ENCODE measurements at places on chromosomes 2 and 18.

- no peak for DNase-seq
Measured at GRCh38 chr18:78972930-78973331, 6.7 kb upstream of the SALL3 start.

GRCh38 chr2:108908713-108909070 is 80.3 kb downstream of the EDAR start:
- no peak for DNase-seq

DNA sequence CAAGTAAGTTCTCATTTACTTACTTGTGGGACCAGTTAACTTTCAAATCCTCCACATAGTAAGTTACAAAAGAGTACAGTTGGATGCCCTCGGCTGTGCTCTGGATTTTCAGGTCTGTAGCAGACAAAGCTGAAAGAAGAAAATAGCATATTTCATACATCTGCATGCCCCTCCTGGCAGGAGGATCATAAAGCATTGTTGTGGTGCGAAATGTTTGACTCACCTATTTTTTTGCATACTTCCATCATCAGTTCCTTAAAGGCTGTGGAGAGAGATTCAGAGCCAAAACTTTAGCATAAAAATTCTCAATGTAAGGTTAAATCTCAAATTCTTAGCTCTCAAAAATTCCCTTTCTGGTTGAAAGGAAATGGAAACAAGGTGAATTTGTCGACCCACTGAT is 70.8 kb upstream of the LPIN2 start:
- no peak for DNase-seq

GRCh38 chr2:96142217-96143113 is 2.8 kb downstream of the DUSP2 start:
- no peak for DNase-seq

DNA sequence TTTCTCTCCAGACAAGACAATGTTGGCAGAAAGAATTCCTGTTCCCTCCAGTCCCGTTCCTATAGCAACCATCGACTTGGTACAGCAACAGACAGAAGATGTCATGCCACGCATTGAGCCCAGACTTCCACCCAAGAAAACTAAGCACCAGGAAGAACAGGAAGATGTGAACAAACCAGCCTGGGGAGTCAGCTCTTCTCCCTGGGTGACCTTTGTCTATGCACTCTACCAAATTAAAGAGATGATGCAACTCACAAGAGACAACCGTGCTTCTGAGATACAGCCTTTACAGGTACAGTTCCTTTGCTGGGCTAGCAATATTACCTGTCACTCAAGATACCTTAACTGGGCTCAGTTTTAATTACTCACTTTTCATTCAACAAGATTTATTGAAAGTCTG is 37.1 kb downstream of the NEMP2 start:
- DNase-seq = no peak

DNA sequence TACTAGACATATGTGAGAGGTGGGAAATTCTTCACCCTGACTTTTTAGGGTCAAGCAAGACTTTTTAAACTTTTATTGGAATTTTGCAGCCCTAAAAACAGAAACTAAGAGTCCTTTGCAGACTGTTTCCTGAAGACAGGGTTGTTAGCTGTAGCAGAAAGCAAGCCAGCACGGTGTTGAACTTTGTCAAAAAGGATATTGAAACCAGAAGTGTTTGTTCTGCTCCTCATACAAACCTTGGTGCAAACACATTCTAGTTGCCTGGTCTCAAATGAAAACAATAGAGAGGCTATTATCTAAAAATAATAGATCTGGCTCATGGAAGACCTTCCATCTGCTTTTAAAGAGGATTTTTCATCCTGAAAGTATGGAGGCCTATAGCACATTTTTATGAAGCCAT is 65.8 kb upstream of the IGFBP5 start:
- no peak for DNase-seq

GRCh38 chr2:207156451-207157161 is 9.1 kb downstream of the KLF7 start:
- DNase-seq = no peak

DNA sequence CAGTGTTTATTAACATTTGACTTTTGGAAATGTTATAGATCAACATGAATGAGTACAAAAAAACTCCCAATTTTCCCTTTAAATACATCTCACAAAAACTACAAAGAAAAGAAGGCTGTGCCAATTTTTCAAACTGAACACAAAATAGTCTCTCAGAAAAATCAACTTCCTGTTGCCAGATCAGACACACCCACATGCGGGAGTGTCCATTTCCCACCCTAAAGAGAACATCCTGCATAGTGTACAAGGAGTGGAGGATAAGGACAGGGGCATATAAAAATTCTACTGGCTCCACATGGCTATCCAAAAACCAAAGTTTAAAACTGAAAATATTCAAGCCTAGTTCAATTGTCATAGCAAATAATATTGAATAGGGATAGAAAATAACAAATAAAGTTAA is 165.3 kb downstream of the ATAD2B start:
- DNase-seq = no peak

DNA sequence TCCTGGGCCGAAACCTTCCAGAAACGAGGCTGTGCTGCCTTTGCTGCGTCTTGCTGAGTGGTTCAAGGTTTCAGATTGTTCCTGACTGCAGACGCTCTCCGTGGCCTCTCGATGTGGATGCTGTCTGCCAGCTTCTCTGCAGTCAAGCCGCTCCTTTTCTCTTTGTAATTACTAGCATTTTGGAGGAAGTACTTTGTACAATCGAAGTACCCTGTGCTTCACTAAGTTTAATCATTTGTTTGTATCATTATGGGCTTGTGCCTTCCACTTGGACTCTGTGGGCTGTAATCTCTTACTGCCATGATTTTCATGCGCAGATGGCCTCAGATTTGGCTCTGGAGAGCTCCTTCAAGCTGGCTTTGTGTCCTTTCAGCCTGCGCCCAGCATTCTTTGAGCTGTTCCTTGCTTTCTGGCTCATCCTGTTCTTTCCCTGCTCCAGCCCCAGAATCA is 49.3 kb downstream of the TRAF3IP1 start:
- no peak for DNase-seq

DNA sequence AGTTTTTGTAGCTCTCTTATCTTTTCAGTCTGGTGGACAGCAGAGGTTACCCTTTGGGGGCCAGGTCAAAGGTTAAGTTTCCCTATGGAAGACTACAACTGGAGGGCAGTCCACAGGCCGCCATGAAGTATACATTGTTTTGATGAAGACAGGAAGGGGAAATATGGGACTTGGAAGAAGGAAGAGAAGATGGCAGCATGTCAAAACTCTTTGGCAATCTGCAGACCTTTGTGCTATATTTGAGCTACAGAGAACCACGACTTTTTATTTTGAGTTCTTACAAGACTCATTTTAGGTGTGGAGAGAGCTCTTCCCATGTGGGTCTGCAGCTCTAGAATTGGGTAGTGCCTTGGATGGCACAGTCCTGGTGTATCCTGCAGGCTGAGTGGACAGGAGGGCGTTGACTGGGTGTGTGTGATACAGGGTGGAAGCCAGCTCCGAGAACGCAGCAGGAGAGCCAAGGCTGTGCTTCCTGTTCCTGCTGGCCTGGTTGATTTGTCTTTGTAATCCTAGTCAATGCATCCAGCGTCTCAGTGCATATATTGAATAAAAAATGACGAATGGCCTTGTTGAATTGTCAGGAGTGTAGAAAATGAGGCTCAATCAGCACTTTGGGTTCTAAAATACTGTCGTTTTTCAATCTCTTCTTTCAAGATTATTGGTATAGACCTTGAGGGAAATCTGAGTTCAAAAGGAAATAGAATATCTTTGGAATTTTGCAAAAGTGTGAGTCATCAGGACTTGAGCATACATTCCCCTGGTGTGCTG is 11.5 kb downstream of the ITGA6 start:
- DNase-seq = no peak

DNA sequence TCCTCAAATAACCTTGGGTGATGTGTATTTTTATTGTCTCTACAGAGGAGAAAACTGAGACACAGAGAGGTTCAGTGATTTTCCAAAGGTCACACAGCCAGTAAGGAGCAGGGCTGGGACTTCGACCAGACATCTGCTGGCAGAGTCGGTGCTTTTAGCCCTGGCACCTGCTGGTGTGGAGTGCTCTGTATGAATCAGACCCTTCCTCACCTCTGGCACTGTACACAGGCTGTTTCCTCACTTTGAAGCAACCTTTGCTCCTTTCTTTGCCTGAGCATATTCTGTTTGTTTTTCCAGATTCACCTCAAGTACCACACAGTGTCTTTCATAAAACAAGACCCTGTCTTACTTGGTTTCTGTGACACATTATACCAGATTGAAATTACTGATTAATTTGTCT is 107.9 kb downstream of the DPP10 start:
- no peak for DNase-seq

DNA sequence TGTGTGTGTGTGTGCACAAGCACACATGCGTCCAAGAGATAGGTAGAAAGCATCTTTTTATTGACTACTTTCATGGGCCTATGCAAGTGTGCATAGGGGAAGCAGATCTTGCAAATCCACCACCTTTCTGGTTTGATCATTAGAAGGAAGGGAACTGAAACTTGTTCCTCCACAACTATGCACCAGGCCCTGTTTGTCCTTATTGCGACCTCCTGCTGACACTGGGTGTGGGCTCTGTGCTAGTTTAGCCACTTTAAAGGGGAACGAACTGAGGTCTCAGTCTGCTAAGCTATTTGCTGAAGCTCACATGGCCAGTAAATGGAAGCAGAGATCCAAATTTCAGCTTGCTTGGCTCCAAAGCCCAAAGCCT is 32.1 kb upstream of the INSIG2 start:
- no peak for DNase-seq

DNA sequence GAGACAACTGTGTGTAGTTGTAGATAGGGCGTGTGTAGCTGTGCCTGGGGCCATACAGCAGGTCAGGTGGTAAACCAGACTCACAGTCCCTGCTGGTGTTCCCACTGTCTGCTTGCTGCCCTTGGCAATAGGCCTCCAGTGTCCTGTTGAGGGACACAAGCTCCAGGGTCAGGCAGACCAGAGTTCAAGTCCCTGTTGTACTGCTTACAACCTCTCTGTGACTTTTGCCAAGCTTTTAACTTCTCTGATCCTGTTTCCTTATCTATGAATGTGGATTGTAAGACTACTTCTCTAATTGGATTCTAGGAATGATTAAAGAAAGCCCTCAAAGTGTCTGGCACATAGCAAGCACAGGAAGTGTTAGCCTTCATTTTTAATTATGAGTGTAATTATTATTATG is 68.6 kb downstream of the MERTK start:
- DNase-seq = no peak

- no peak for DNase-seq
Measured at GRCh38 chr2:239024226-239024625, 176.3 kb downstream of the TWIST2 start.

DNA sequence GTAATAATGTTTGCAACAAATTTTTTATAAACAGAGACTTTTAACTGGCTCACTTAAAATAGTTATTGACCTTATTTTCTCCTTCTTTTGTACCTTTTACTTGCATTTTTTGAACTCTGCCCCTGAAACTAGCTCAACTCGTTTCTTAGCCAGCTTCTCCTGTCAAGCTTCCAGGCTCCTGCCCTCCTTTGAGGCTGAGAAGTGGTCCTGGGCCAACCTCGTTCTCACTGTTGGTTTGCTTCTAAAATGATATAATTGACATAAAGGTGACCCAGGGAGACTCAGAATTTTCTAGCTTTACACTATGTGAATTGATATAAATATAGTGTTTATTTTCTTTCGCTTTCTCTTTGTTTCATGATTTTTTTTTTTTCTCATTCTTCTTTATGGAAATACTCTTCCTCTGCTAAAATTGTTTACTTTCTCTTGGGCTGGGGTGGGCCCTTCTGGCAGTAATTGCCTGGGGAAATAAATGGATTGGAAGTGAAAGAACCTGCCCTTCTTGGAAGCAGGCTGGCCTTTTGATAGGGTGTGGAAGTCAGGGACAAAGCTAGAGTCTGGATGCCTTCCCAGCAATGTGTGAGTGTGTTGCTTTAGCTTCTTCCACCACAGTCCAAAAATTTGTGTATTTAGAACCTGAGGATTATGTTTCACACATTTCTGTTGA is 30.7 kb downstream of the GPD2 start:
- no peak for DNase-seq

DNA sequence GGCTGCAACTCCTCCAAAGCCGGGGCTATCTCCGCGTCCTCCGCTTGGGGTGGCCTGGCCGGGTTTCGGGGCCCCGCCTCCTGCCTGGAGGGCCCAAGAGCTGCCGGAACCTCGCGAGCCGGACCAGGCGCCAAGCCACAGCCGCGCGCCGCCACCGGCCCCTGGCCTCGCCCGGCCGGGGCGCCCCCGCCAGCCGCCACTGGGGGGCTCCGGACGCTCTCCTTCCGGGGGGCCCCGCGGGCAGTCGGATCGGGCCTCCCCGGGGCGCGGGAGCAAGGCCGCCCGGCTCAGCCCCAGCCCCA is 17.4 kb upstream of the HAAO start:
- DNase-seq = no peak

DNA sequence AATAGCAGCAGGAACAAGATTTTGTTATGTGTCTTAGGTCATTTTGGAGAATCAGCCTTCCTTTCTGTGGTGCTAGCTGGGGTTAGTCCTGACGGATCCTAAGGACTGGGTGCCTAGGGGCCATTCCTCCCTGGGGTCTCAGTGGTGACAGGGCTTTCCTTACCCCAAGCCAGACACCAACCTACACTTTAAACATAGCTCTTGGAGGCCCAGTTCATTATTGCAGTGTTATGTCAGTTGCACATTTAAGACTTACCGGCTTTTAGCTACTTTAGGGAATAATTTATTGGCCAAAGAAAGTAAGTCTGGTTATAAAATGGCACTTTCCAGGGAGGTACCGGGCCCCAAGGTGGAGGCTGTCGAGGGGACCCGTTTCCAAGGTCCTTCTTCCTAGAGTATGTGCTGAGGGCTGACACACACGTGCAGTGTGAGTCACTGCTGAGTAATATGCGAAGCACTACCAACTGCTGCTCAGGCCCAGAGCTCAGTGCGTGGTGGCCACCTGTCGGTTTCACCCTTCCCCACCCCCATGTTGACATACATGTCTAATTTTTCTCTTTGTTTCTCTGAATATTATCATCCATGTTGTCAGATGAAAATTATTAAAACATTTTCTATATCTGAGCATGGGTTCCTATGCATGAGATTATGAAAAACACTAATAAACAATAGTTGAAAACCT is 37.0 kb upstream of the GRHL1 start:
- peak; percentile 30 for DNase-seq

- no peak for DNase-seq
Measured at GRCh38 chr2:4684921-4685320, 981.5 kb downstream of the DCDC2C start.

- no peak for DNase-seq
Measured at GRCh38 chr2:32773448-32773808, 145.6 kb downstream of the TTC27 start.

DNA sequence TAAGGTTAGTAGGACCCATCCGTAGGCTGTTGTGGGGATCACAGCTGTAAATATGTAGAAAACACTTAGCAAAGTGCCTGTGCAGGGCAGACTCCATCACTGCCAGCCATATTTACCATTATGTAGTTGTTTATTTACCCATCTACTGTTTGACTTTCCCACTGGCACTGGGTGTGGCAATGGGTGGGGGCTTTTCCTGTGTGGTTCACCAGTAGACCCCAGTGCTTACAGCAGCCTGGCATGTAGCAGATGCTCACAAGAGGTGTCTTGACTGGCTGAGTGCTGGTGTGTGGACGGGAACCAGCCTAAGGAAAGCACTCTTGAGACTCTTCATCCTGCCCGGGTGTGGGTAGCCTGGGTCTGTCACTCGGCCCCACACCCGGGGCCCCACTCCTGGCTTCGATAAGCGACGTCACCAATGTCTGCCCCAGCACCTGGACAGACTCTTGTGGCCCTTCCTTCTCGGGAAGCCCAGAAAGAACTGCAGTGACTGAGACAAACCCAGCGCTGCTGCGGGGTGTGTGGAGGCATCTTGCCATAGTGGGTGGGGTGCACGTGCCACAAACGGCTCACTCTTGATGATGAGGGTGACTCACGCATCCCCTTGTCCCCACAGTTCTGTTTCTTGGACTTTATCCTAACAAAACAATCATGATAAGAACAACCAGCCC is 78.3 kb downstream of the HDAC4 start:
- no peak for DNase-seq

GRCh38 chr2:26847655-26848335 is at the start of gene DPYSL5:
TSS of gene DPYSL5 (plus strand) at chr2:26848132. CDS start at chr2:26898500, 50,368 bp downstream.
- peak; percentile 28 for DNase-seq

All from GM12891 (cell line).